ENCODE measurements at places on chromosomes 5 and 9. TPM values are rescaled to one million over a fixed set of nuclear protein-coding genes. Genes with fewer than 3 reads are reported as not detected.
A peak's percentile ranks its signal among the peaks of the same experiment; 100 is the strongest.

DNA sequence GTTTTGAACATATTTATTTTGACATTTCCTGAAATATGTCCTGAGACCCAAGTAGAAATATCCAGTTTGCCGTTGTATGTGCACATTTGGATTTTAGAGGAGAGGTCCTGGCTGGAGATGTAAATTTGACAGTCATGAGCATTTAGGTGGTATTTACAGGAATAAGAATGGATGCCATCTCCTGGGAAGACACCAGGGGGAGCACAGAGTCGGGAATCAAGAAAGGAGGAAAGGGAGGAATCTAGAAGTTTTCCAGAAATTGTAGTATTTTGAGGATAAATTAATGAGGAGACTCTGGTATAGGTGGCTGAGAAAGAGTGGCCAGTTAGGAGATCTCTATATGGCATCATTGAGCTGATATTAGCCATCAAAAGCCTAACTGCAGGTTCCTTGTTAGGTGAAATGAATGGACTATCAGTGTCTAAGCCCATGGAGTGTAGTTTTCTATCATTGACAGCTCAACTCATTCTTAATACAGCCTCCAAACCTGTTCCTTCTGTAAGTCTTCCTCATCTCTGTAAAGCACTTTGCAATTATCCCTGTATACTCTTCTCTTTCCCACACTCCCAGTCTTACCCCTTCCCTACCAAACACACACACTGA is 7.2 kb downstream of the GAPT start:
- DNase-seq = peak; percentile 62
- H3K27ac ChIP-seq = no peak overlapping the region
- H3K4me3 ChIP-seq = no peak overlapping the region

Gene C6
- total RNA-seq = 46.2 TPM

DNA sequence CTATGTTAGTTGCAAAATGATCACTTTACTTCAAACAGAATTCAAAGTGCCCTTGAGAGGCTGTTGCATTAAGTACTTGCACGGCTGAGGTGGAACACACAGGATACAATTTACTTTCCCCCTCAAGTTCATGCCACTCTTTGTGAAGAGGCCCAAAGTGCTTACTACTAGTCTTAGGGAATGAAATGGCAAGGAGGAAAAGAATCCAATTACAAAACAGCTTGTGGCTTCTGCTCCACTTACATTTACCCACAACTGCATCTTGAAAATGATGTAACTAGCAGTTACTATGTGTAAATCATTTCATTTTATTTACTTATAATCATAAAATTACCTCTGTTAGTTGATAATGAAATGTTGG is 14.6 kb downstream of the FOXD1 start:
- no peak overlapping the region for H3K27ac ChIP-seq
- no peak for DNase-seq
- H3K4me3 ChIP-seq = no peak overlapping the region
- peaks cover 4% of the 10 kb centered on the region for H3K4me1 ChIP-seq
- H3K27me3 ChIP-seq = peaks cover 11% of the 10 kb centered on the region

DNA sequence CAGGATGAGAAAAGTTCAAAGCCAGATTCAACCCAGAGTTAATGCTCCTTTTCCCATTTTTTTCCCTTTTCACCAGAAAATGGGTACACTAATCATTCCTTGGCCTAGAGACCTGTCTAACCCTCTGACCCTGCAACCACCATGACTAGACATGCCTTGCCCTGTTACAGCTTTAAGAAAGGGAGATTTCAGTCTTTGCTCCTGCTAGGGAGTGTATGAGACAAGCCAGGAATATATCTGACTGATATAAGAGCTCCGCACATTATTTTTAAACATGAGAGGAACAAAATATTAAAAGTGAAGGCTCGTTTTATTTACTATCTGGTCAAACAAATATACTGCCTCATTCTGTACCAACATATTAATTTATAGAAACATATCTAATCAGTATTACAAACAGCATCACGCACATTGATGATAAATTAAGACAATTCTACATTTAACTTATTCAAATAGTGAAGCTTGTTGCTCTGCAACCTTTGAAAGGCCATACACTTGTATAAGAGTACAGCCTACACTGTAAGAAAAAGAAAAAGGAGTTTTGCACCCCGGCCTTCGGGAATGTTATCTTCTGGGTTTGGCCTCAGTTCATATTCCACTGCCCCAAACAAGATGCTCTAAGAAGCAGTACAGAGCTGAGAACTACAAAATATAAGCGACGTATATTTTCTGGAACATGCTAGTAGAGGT is 132.7 kb downstream of the FBXL17 start:
- no peaks in the 10 kb centered on the region for H3K4me1 ChIP-seq
- no peak overlapping the region for H3K27ac ChIP-seq
- H3K36me3 ChIP-seq = no peaks in the 10 kb centered on the region
- no peaks in the 10 kb centered on the region for H3K27me3 ChIP-seq
- no peak for DNase-seq

DNA sequence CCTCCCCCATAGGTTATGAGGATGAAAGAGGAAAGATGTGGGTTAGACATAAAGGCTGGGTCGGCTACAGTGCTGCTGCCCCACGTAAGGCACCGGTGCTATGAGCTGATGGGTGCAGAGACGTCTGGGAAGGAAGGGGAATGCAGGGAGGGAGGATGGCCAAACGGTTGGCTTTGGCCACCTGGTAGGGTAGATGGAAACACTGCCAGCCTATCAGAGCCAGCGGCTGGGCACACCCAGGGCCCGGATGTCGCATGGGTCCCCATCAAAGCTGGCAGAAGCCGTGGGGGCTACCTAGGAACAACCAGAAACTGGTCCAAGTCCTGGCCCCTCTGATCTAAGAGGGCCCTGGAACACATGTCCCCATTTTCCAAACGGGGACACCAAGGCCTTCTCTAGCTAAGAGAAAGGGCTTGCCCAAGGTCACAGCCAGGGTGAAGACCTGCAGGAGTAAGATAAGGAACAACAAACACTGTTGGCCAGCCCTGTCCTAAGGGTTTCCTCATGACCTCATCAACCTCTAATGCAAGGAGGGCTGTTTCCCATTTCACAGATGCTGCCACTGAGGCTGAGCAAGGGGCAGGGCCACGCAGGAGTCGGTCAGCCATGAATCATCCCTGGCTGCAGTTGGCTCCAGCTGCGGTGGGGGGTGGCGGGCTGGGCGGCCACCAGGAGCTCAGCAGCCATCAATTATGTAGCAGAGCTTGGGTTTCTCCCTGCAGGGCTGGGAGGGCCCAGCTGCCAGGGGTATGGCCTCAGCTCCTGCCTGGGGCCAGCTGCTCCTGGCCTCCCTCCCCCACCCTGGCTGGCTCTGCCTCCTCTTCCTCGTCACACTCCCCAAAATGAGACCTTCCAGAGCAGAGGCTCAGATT is 4.9 kb downstream of the SH3GLB2 start:
- no peaks in the 10 kb centered on the region for H3K36me3 ChIP-seq
- H3K27me3 ChIP-seq = no peaks in the 10 kb centered on the region
- no peak overlapping the region for H3K4me3 ChIP-seq
- DNase-seq = peak; percentile 76
- H3K27ac ChIP-seq = no peak overlapping the region
- peaks cover 12% of the 10 kb centered on the region for H3K4me1 ChIP-seq

Gene DDX4
- total RNA-seq = not detected

DNA sequence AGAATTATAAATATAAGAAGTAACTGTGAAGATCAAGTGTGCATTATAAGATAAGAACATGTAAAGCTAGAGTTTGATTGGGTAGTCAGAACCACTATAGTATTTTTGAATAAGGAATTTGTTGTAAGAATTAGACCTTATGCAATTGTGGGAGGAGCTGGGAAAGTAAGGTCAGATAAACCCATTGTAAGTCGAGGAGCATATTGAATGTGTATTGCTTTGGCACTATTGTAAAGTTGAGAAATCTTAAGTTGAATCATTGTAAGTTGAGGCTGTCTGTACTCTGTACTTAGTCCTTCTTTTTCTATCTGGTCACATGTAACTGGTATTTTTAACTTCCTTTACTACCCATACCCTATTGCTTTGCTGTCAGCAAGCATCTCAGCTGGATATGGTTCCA is 158.7 kb downstream of the CCDC171 start:
- H3K4me3 ChIP-seq = no peak overlapping the region
- no peaks in the 10 kb centered on the region for H3K4me1 ChIP-seq
- H3K27ac ChIP-seq = no peak overlapping the region
- DNase-seq = no peak

- no peak overlapping the region for H3K4me3 ChIP-seq
- H3K27ac ChIP-seq = no peak overlapping the region
- no peaks in the 10 kb centered on the region for H3K27me3 ChIP-seq
- H3K4me1 ChIP-seq = no peaks in the 10 kb centered on the region
- DNase-seq = no peak
- H3K36me3 ChIP-seq = no peaks in the 10 kb centered on the region
Observed at GRCh38 chr9:100186356-100186755, 87.3 kb downstream of the INVS start.

GRCh38 chr5:133032852-133033742 is 6.7 kb upstream of the ZCCHC10 start:
- no peaks in the 10 kb centered on the region for H3K4me1 ChIP-seq
- no peaks in the 10 kb centered on the region for H3K27me3 ChIP-seq
- H3K27ac ChIP-seq = no peak overlapping the region
- no peak for DNase-seq
- H3K36me3 ChIP-seq = no peaks in the 10 kb centered on the region
- H3K4me3 ChIP-seq = no peak overlapping the region

DNA sequence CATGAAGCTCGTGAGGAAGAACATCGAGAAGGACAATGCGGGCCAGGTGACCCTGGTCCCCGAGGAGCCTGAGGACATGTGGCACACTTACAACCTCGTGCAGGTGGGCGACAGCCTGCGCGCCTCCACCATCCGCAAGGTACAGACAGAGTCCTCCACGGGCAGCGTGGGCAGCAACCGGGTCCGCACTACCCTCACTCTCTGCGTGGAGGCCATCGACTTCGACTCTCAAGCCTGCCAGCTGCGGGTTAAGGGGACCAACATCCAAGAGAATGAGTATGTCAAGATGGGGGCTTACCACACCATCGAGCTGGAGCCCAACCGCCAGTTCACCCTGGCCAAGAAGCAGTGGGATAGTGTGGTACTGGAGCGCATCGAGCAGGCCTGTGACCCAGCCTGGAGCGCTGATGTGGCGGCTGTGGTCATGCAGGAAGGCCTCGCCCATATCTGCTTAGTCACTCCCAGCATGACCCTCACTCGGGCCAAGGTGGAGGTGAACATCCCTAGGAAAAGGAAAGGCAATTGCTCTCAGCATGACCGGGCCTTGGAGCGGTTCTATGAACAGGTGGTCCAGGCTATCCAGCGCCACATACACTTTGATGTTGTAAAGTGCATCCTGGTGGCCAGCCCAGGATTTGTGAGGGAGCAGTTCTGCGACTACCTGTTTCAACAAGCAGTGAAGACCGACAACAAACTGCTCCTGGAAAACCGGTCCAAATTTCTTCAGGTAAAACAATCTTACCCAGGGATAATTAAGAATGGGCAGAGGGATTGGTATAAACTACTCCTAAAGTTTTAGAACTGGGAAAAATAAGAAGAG is 12.9 kb downstream of the ITGA1 start:
- peaks cover 3% of the 10 kb centered on the region for H3K36me3 ChIP-seq
- no peaks in the 10 kb centered on the region for H3K27me3 ChIP-seq
- peak overlapping the region; percentile 98 for H3K27ac ChIP-seq
- H3K4me1 ChIP-seq = peaks cover 37% of the 10 kb centered on the region
- peak; percentile 75 for DNase-seq

- no peaks in the 10 kb centered on the region for H3K36me3 ChIP-seq
- H3K27ac ChIP-seq = peak overlapping the region; percentile 74
- no peaks in the 10 kb centered on the region for H3K27me3 ChIP-seq
- DNase-seq = no peak
Observed at GRCh38 chr5:56099346-56099745, 104.6 kb upstream of the IL6ST start.

Data from kidney (tissue), 22 donors.